ENCODE measurements at places on chromosomes 3 and 15. TPM values are rescaled to one million over a fixed set of nuclear protein-coding genes. Genes with fewer than 3 reads are reported as not detected.
A peak's percentile ranks its signal among the peaks of the same experiment; 100 is the strongest.

CGNL1 gene
- 81.5 TPM for total RNA-seq

GRM2 gene
- 0.57 TPM for total RNA-seq

REC114 gene
- not detected for total RNA-seq

ADAMTS7 gene
- 3.1 TPM for total RNA-seq

CTXN2 gene
- total RNA-seq = 0.06 TPM

UNC13C gene
- 0.19 TPM for total RNA-seq

EFCC1 gene
- total RNA-seq = 3.7 TPM

VPS13C gene
- 106 TPM for total RNA-seq

PLSCR5 gene
- total RNA-seq = not detected

ANKDD1A gene
- total RNA-seq = 8.0 TPM

MYD88 gene
- total RNA-seq = 34.5 TPM

IL20RB gene
- total RNA-seq = 0.79 TPM

DNAH12 gene
- total RNA-seq = 0.38 TPM

DNA sequence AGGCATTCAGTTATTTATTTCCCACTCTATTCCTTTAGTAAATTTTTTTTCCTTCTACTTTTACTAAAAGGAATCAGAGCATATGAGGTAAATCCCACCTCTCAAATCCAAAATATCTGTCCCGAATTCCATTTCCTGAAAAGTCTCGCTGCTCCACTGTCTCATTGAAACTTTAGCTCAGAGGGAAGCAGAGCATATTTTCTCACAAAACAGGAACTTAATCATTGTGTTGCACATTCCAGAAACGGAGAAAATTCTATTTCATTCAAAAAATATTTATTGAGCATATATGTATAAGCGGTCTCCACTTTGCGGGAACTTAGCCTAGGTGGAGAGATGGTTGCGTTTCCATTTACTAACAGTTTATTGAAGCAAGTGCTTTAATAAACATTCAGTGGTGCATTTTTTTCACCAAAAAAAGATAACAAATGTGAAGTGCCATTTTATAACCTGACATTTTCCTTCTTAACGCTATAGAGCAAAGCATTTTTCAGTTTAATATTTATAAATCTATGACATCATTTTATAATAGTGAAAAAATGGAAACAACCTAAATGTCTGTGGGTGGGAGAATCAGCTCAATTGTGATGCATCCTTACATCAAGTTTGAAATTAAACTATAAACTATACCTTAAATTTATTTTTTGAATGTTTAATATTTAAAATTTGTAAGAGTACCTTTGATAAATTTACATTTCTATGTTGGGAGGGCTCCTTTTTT lies 67.2 kb upstream of the CSTA start:
- no peak for DNase-seq

- peak; percentile 56 for DNase-seq
Measured at GRCh38 chr3:71227270-71227661, 356.3 kb downstream of the FOXP1 start.

DNA sequence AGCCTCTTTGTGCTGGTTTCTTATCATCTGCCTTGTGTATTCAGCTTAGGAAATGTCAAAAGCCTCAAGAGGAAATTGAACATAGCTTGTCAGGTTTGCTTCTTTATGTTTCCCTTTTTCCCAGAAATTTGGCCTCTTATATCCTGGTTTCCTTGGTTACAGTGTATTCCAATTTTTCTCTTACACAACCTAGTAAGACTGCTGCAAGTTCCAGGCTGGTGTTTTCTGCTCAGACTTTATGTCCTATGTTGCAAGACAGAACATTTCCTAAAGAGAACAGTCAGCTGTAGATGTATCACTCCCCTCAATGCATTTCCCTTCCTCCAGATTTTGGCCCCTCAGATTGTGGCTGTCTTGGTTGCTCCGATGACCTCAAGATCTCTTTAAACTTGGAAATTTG lies 102.5 kb downstream of the SH3GL3 start:
- no peak for DNase-seq

- no peak for DNase-seq
Measured at GRCh38 chr3:171142985-171143384, 116.5 kb upstream of the SLC2A2 start.

GRCh38 chr3:144128108-144128892 lies 156.7 kb downstream of the DIPK2A start:
- no peak for DNase-seq

- DNase-seq = peak; percentile 33
Measured at GRCh38 chr3:52537726-52538421, 1.5 kb downstream of the UQCC5 start.

DNA sequence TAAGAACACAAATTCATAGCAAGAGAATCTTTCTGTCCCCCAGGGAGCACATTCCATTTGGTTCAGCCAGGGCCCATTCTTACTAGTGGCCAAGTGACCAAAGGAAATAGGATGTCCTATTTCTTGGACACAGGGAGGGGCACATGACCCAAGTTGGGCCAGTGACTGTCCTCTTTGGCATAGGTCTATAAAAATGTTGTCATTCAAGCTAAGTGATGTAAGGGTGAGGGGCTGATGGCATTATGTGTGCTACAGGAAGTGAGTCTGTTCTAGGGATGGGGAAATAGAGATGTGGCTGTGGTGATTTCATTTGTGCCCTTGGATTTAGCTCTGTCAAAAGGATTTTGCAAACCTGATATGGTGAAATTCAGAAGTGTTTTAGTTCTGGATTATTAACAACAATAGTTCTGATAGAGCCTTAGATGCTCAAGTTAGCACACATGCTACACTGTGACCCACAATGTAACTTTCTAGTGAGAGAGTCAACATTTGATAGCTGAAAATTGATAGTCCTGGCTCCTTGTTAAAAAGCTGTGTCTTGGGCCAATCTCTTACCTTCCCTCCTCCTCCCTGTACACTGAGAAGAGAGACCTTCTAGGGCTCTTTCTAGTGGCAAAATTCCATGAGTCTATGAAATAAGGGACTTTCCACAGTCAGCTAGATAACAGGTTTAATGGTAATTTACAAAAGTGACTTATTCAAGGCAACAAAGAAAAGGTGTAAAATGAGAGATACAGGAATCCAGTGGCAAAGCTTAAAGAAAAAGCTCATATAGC lies 117.2 kb downstream of the THRB start:
- no peak for DNase-seq

- no peak for DNase-seq
Measured at GRCh38 chr15:36911322-36911944, 188.9 kb downstream of the MEIS2 start.

DNA sequence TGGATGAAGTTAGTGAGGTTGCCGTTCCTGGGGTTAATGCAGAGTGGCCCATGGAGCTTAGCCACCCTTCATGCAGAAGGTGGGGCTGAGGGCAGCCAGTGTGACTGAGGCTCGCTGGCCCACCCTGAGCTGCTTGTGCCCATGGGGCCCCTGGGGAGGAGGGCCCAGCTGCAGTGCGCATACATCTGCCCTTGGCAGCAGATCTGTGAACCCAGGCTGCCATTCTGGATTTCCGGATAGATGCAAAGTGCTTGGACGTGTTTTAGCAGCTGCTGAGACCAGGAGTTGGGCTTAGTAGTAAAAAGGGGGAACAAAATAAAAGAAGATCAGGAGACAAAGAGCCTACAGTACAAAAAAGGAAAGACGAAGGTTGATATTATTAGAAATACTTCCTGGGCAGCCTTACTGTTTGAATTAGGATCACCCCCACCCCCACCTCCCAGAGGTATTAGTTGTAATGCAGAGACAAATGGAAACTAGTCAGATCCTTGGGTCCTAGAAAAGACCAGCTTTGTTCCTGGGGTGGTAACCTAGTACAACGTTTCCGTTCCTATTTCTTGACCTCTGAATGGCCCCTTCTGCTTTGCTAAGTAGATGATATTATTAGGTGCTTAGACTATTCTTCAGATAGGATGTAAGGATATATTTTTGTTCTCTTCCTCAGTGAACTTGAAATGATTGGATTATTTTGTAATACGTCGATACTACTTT lies 70.2 kb downstream of the IGF1R start:
- no peak for DNase-seq

- DNase-seq = no peak
Measured at GRCh38 chr3:114449271-114450007, 155.6 kb downstream of the TIGIT start.

GRCh38 chr3:13022348-13023234 lies 50.6 kb downstream of the IQSEC1 start:
- DNase-seq = peak; percentile 76

GRCh38 chr15:58517252-58517681 lies 85.5 kb downstream of the LIPC start:
- no peak for DNase-seq

GRCh38 chr15:64552281-64552948 lies 92.0 kb downstream of the ZNF609 start:
- peak; percentile 41 for DNase-seq

DNA sequence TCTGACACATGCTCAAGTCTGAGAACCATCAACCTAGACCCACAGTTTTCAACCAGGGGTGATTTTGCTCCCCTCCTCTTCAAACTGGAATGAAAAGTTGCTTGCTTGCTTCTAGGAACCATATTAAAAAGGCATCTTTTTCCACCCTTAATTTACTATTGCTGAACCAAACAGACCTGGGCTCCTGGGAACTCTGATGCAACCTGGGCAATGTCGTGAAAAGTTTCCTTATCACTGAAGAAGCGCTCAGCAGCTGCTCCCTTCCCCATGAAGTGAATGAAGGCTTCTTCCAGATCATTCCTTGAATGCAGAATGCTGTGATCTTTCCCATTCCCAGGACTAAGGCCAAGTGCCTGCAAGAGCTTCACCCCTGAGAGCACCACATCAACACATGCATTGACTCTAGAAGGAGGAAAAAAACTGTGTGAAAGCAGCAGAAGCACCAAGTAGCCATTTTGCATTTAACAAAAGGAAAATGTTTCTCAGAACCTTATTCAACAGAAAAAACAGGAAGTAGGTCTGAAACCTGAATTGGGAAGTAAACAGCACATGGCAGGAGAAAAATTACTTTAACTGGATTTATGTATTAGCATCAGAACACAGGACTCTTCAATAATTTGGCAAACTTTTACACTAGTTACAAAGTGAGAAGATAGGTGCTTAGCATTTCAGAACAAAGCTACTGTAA lies 8.7 kb downstream of the ADPGK start:
- DNase-seq = no peak

GRCh38 chr15:74651242-74651741 lies 35.7 kb downstream of the CLK3 start:
- DNase-seq = no peak

- DNase-seq = no peak
Measured at GRCh38 chr3:194069421-194070219, 66.3 kb upstream of the HES1 start.

GRCh38 chr3:87993566-87993965 lies 65.2 kb downstream of the CGGBP1 start:
- no peak for DNase-seq

DNA sequence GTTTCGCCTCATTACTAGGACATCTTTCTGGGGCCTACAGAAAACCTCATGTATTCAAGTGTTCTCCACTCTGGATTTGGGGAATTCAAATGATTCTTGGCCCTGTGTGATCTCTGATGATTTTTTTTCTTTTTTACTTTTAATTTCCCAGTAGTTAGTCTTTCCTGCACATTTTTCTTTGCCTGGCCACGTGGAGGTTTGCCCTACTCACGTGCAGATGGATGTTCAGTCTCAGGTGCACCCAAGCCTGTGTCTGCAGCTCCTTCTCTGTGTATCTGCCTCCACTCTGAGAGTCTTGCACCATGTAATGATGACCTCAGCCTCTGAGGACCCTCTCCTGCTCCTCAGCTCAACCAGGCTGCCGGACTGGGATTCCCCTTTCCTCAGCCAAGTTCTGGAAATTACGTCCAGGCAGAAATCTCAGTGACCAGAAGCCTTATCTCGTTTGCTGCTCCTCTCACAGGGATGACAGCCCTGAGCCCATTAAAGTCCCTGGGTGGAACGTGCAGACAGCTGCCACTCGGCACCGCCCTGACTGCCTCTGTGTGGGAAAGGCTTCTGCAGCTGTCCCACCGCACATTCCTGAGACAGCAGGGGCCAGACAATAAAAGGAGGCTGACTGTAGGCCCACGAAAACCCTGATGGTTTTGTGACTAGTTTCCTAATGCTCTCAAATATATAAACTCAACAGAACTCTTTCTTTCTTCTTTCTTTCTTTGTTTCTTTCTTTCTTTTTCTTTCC lies 31.4 kb upstream of the GABRB3 start:
- no peak for DNase-seq

DNA sequence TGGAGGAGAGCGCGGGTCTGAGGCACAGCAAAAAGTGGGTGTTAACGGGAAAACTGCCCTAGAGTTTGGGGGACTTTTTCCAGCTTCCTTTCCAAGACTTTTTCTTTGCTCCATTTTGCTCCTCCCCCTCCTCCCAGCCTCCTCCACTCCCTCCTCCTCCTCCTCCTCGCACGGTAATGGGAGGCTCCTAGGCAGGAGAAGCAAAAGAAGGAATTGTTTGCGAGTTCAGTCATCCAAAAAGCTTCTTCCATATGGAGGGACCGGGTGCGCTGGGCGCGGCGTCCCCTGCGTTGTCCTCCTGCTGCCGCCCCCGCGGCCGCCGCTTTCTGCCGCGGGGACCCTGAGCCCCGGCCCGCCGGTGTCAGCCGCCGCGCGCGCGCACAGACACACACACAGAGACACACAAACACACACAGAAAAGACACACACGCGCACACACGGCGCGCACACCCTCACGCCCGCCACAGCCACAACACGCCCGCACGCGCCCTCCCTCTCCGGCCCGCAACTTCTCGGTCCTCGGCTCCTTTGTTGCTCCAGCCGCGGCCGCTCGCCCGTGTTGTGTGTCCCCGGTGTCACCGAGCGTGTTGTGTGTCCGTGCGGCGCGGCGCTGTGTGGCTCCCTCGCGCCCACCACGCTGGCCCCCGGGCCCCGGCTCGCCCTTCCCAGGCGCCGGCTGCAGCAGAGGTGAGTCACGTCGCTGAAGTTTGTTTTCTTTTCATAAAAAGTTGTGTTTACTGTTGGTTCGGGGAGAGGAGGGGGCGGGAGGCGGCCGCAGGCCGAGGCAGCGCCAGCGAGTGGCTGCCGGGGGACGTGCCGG lies at the start of gene BOC:
Gene BOC, plus strand, starts transcription at position 228 of the 820 bp plus-strand sequence. CDS start 38,246 bp downstream, outside the sequence.
- peak; percentile 85 for DNase-seq

DNA sequence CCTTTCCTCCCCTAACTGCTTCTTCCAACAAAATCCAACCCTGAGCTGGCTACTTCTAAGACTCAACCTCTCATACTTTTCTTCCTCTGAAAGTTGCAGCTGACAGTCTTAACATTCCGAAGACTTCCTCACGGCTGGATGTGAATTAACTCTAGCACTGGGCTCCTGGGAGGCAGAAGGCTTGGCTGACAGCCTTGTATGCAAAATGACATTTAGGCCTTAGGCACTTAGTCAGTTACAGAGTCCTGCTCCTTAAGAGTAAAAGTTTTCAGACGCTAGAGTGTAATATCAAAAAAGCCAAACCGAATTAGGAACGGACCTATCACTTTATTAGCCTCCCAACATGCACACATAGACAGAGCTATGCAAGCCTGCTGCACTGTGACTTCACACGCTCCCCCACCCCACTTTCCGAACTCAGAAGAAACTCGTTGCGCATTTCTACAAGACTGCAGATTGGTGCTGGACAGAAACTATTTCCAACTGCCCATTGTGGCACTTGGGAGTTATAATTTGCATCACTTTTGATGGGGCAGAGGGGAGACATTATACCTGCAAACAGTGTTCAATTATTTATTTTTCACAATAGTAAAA lies 15.5 kb upstream of the ANXA2 start:
- no peak for DNase-seq

GRCh38 chr15:88482263-88482662 lies 14.8 kb downstream of the MRPS11 start:
- no peak for DNase-seq

- no peak for DNase-seq
Measured at GRCh38 chr3:193237030-193237429, 4.0 kb upstream of the PLAAT1 start.

- no peak for DNase-seq
Measured at GRCh38 chr3:112965656-112966055, 9.2 kb downstream of the CD200R1 start.

- no peak for DNase-seq
Measured at GRCh38 chr3:61589856-61590255, 28.5 kb downstream of the PTPRG start.

GRCh38 chr15:27705056-27705455 lies 394.1 kb downstream of the OCA2 start:
- no peak for DNase-seq

Measured in kidney (tissue), 22 donors.